A172 (cell line): ENCODE measurements at places on chromosomes 4 and X.

DNA sequence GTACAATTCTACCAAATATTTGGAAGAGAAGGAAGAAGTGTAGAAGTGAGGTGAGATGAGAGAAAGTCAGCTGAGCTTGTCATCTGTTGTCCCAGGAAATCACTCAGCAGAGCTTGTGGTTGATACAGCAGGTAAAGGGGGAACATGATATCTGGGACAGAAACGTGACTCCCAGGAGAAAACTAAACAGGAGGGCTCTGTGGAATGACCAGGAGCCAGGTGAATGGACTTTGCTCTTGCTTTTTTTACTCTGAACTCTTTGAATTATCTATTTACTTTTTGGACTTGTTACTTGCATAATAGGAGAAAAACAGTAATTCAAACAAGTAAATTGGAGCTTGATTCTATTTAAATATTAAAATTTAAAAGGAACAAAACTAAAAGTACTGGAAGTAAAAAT lies 555.6 kb upstream of the FRG1 start:
- DNase-seq = no peak

GRCh38 chr4:150768497-150768896 lies 186.5 kb downstream of the MAB21L2 start:
- DNase-seq = no peak

DNA sequence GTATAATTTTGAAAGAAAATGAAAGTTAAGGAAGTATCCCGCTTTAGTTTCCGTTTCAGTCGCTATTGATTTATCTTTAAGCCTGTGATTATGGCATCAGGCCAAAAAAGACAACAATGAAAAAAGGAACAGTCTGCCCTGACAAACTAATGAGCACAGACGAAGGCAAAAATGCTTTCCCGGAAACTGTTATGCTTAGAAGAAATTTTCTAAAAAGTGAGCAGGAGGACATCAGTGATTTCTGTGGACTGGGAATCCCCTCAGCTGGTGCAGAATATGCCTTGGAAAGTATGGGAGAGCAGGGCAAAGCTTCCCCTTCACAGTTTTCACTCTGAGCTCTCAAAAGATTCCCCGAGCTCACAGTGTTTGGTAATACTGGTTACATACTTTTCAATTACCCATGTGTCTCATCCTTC lies 5.1 kb upstream of the CXCL10 start:
- no peak for DNase-seq

DNA sequence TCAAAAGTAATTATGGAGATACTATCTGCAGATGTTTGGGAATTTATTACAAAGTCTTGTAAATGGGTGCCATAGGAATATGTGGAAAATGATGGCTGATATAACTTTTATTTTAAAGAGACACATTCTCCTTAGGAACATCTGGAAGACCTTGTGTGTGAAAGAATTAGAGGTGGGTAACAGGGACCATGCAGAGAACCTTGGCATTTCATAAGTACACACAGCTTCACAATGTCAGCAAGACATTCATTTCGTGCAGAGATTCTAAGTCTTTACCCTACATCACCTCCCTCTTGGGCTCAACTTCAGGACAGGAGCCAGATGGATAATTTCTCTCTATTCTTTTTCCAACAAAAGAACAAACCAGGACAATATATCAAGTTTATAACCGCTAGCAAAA lies 458.1 kb upstream of the INTU start:
- DNase-seq = no peak
